GM23248 (cell line): ENCODE measurements at places on chromosomes 11 and 22. TPM values are rescaled to one million over a fixed set of nuclear protein-coding genes. Genes with fewer than 3 reads are reported as not detected.

The CBLIF gene
- polyA plus RNA-seq, result not detected in 2 replicates

The SMTNL1 gene
- not detected in 2 replicates for polyA plus RNA-seq

DNA sequence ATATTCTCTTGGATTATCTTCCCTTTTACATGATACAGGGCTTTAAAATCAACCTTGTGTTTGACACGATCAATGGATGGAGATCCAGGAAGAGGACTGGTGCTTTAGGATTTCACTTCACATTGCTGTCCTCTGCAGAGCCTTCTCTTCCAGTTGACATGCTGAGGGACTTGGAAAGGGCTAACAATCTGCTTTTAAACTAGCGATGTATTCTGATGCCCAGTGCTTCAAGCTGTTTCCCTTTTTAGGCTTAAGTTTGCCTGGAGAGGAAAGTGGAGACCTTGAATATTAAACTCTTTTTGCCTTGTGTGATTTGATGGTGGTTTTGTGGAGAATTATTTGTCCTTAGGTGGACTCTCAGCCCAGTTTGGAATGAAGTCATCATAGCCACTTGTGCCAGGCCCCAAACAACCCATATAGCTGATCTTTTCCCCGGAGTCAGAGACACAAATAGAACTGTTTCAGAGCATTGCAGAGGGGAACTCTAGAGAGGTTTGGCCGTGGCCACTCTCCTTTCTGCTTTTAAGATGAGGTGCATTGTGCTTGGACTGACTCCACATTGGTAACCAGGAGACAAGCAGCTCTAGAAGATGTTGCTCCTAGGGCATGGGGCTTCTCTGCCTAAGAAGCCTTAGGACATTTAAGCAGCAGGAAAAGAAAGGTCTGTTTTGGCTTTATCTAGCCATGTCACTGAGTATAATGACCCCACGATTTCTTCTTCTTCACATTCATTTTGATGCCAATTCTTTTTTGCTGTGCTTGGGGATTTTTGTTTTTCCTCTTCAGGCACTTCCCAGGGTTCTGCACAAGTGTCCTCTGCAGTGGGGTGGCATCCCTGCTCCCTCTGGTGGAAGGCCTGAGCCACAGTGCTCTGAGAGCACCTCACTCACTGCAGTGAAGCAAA, 152.8 kb downstream of the NCAM1 start:
- DNase-seq, result peak; percentile 75

GRCh38 chr11:45168366-45169130, 22.1 kb downstream of the PRDM11 start:
- no peak for DNase-seq

The RIMBP3C gene
- polyA plus RNA-seq, result 0.15 TPM in 1 of 2 replicates, not detected in the other

DNA sequence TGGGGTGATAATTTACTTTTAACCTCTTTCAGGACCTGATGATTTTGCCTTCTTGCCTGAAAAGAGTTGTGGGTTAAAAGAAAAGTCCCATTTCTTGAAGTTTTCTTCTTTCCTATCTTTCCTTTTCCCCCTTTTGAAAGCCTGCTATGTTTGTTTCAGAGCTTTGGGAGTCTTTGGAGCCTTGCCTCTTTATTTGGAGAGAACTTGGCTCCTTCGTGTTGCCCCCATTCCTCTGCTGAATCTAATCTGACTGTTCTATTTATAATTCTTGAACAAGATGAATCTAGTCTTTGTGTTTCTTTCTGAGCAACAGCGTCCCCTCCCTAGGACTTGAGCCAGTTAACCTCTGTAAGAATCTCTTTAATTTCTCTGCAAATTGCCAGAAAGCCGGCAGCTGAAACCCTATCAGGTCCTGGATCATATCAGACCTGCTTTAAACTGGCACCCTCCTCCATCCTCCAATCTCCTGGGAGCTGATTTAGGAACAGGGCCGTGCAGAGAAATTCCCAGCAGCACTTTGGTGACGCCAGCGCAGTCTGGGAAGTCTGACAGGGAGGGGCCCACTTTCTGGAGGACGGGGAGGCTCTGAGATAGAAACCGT, 289.1 kb upstream of the SORL1-AS1 start:
- peak; percentile 59 for DNase-seq

The CREB3L1 gene
- 146 and 151 TPM in 2 replicates for polyA plus RNA-seq

The CBX7 gene
- polyA plus RNA-seq, result 2.5 and 2.9 TPM in 2 replicates

The DUSP8 gene
- polyA plus RNA-seq, result 0.05 TPM in 1 of 2 replicates, not detected in the other

The C11orf16 gene
- polyA plus RNA-seq, result not detected in 2 replicates

The SMIM35 gene
- polyA plus RNA-seq, result not detected in 2 replicates

The MS4A6E gene
- polyA plus RNA-seq, result not detected in 2 replicates

GRCh38 chr22:48557473-48557872, 1270.2 kb downstream of the BRD1 start:
- DNase-seq, result no peak

- DNase-seq, result peak; percentile 95
These were observed 10.6 kb upstream of the TREH start for GRCh38 chr11:118689852-118690552.

The ANKRD13D gene
- 13.4 and 16.4 TPM in 2 replicates for polyA plus RNA-seq

GRCh38 chr22:29385748-29386147, 2.6 kb downstream of the AP1B1 start:
- DNase-seq, result no peak

- DNase-seq, result no peak
These were observed 12.1 kb downstream of the GNB1L start for GRCh38 chr22:19842393-19843106.

DNA sequence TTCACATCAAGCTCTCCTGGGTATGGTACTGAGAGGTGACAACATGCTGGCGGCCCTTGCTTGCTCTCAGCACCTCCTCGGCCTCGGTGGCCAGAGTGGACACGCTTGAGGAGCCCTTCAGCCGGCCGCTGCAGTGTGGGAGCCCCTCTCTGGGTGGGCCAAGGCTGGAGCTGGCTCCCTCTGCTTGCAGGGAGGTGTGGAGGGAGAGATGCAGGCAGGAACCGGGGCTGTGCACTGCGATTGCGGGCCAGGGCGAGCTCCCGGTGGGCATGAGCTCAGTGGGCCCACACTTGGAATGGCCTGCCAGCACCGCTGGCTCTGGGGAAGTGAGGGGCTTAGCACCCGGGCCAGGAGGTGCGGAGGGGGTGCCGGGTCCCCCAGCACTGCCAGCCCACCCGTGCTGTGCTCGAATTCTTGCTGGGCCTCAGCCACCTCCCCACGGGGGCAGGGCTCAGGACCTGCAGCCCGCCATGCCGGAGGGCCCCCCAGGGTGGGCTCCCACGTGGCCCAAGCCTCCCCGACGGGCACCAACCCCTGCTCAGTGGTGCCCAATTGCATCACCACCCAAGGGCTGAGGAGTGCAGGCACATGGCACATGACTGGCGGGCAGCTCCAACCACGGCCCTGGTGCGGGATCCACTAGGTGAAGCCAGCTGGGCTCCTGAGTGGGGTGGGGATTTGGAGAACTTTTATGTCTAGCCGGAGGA, 106.2 kb downstream of the RAB38 start:
- DNase-seq, result no peak

DNA sequence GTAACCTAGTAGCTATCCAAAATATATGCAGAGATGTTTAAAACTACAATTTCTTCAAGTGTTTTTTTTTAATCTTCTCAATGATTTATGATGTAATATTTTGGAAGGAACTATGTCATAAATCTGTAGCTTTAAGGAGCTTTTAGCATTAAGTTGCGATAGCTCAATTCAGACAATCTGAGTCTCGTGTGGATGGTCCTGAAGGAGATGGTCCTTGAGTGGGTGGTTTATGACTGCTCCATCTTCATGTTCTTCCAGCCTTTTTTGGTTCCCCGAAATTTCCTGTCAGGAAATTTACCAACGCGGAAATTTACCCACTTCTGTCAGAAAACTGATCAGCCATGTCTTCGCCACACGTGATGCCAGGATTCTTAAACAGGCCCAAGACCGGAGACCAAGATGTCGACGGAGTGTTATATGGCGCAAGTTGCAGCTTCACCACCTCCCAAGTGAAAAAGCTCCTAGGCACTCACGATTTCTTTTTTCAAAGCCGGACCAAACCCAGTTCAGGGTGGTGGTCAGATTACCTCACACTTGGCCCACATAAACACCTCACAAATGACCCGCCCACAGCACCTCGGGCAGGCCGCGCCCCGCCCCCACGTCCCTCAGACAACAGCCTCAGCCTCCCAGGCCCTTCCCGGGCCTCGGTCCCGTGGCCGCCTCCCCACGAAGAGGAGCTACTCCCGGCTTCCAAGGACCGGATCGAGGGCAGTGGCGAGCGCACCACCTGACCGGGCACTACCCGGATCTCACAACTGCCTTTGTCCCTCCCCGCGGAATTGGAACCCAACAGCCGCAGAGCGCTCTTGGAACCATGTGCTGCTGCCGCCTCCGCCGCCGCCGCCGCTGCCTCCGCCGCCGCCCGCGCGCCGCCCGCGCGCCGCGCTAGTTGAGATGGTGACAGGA, at the start of gene MORC2:
MORC2 (minus strand) TSS at position 760 of the 909 bp plus-strand sequence. CDS start 885 bp downstream, outside the sequence.
- no peak for DNase-seq

The DEUP1 gene
- not detected in 2 replicates for polyA plus RNA-seq

DNA sequence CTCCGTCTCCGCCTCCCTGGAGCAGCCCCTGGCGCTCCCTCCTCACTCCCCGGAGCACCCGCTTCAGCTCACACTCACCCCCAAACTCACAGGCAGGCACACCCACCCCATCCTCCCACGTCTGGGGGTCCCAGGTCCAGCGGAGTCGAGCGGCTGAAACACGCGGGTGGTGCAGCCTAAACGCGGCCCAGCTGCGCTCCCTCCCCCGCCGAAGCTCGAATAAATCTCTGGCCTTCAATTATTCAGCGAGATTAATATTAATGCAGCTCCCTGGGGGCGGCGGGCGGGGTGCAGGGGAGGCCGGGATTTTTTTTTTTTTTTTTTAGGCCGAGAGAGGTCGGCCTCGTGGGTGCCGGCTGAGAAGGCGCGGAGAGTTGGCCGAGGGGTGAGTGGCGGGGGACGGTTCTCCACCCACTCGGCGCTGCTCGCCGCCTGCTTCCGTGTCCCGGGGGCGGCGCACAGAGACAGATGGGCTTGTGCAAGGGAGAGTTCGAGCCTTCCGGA, 524 bp upstream of the SLC1A2 start:
- DNase-seq, result peak; percentile 52
